ENCODE measurements at places on chromosomes 6 and 20. TPM values are rescaled to one million over a fixed set of nuclear protein-coding genes. Genes with fewer than 3 reads are reported as not detected.

- no peak overlapping the region for H3K27ac ChIP-seq
- no peak for DNase-seq
- no peaks in the 10 kb centered on the region for H3K36me3 ChIP-seq
- H3K4me1 ChIP-seq = no peaks in the 10 kb centered on the region
These were observed 14.6 kb downstream of the DEF6 start for GRCh38 chr6:35312076-35312800.

DNA sequence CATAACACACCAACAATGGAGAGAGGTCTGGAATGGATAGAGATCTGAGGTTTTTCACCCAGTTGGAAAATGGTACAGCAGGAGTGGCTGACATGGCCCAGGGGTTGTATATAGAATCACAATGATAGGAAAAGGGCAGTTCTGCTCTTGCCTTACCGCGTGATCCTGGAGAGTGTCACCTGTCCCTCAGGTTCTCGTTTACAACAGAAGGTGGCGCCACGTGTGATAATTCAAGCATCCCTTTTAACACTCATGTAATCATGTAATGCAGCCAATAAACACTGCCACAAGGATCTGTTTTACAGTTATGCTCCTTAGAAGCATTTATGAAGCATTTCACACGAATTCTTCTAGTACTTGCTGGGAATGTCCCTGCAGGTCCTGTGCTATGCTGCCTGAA, 12.9 kb upstream of the WFDC2 start:
- H3K27ac ChIP-seq = no peak overlapping the region
- DNase-seq = no peak
- H3K36me3 ChIP-seq = no peaks in the 10 kb centered on the region

DNA sequence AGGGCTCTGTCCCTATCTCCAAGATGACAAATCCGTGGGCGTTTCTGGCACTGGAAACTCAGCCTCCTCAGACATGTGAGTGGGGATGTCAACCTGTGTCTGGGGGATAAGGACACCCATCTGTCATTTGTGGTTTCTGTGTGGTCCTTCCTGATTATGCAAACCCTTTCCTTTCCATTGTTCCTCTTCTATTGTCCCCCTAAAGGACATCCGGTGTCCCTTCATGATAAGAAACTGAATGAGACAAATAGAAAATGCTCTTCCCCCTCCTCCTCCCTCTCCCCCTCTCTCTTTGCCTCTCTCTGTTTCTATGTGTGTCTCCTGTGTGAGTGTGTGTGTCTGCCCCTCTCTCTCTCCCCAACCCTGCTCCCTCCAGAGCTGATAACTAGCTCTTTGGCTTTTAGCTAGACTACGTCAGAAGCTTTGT, 11.5 kb upstream of the GLP1R start:
- DNase-seq = no peak
- no peak overlapping the region for H3K4me3 ChIP-seq
- no peak overlapping the region for H3K27ac ChIP-seq
- no peaks in the 10 kb centered on the region for H3K36me3 ChIP-seq
- no peaks in the 10 kb centered on the region for H3K4me1 ChIP-seq

DNA sequence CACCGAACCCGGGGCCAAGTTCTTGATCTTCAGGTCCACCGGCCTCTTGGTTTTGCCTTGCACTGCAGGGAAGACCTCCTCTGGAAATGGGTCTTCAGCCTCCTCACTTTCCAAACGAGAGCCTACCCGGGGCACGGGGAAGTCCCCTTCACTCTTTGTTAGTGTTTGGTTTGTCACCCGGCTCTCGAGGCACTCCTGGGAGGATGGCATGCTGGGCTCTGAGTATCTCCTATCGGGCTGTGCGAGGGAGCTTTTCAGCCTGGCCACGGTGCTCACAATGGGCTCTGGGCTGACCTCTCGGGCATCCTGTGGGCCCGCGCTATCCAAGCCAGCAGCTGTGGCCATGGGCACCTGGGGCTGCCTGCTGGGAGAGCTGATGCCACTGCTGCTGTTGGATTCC, 8.1 kb downstream of the TAGAP start:
- no peaks in the 10 kb centered on the region for H3K36me3 ChIP-seq
- no peak overlapping the region for H3K4me3 ChIP-seq
- DNase-seq = peak; percentile 82

GRCh38 chr6:121652223-121652622, 216.8 kb downstream of the GJA1 start:
- H3K36me3 ChIP-seq = no peaks in the 10 kb centered on the region
- H3K4me3 ChIP-seq = no peak overlapping the region
- no peak for DNase-seq
- no peak overlapping the region for H3K27ac ChIP-seq
- no peaks in the 10 kb centered on the region for H3K27me3 ChIP-seq

GRCh38 chr6:111683749-111684267, 78.1 kb upstream of the TRAF3IP2 start:
- no peaks in the 10 kb centered on the region for H3K27me3 ChIP-seq
- peak overlapping the region; percentile 77 for H3K27ac ChIP-seq
- H3K36me3 ChIP-seq = no peaks in the 10 kb centered on the region
- DNase-seq = peak; percentile 91

DNA sequence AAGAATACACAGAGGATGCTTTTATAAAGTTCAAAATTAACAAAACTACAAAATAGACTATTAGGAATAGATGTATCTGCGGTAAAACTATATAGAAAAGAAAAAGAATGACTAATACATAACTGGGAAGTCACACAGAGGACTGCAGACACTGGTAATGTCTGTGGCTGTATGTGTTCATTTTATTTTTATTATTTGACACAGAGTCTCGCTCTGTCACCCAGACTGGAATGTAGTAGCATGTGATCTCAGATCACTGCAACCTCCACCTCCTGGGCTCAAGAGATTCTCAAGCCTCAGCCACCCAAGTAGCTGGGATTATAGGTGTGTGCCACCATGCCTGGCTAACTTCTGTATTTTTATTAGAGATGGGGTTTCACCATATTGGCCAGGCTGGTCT, 38.9 kb downstream of the ESF1 start:
- no peak overlapping the region for H3K4me3 ChIP-seq
- H3K36me3 ChIP-seq = no peaks in the 10 kb centered on the region
- H3K27me3 ChIP-seq = no peaks in the 10 kb centered on the region
- no peak overlapping the region for H3K27ac ChIP-seq

DNA sequence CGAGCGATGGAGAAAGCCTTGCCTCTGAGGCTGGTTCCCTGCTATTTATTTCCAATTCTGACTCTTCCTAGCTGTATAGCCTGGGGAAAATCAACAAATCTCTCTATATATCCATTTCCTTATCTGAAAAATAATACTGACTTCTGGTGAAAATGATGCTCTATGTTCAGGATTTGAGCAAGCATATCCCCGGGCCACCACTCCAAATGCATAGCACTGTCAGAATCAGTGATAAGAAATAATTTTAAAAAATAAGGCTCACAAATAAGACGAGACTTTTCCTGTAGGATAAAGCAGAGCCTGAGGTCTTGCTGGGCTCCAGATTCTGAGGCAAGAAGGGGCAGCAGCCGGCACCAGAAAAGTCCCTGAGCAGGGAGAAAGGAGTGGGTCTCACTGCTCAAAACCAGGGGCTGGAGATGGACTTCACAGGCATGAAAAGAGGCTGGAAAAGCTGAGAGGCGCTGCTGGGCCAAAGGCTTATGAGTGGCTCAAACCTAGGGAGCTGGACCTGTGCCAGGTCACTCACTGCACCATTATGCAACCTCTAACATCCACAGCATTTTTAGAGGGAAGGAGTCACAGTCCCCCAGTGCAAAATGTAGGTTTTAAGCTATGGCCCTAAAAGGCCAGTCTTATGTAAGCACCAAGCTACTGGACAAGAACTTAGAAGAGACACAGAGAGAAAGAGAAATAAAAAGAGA, 48.1 kb upstream of the SLC17A4 start:
- no peak overlapping the region for H3K4me3 ChIP-seq
- no peaks in the 10 kb centered on the region for H3K4me1 ChIP-seq

GRCh38 chr6:11242711-11243110, 10.2 kb upstream of the NEDD9 start:
- no peaks in the 10 kb centered on the region for H3K36me3 ChIP-seq
- H3K4me3 ChIP-seq = no peak overlapping the region
- H3K27me3 ChIP-seq = no peaks in the 10 kb centered on the region
- DNase-seq = no peak
- H3K4me1 ChIP-seq = peaks cover 12% of the 10 kb centered on the region

DNA sequence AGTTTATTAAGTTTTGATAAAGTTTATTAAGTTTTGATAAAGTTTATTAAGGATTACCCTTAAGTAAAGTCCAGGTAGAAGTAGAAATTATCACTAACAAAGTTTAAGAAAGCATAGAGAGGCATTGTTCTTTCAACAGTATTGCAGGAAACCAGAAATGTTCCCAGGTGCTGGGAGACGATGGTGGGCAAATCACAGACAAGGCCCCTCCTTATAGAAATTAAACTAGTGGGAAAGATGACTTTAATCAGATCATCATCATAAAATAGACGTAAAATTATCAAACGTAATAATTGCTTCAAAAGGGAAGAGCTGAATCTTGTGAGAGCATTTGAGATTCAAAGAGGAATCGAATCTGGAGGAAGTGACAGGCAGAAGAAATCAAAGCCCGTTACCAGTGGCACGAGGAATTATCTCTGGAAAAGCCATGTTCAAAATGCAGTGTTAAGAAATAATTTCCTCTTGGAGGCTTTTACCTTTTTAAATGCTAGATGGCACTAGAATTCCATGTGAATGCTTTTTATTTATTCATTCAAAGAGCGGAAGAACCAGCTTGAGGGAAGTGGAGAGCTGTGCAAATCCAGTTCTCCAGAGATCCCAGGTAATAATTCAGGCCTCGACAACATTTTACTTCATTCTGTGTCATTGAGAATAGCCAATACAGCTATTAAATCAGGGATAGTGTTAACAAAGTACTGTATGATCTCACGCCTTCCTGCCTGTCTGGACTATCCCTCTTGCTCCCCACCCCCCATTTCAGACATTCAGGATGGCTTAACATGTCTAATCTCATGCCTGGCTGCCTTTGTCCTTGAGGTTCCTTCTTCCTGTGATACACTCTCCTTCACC, 1.0 kb upstream of the APMAP start:
- H3K4me3 ChIP-seq = peak overlapping the region; percentile 68
- H3K4me1 ChIP-seq = peaks cover 59% of the 10 kb centered on the region
- H3K27ac ChIP-seq = peak overlapping the region; percentile 88
- no peaks in the 10 kb centered on the region for H3K36me3 ChIP-seq

DNA sequence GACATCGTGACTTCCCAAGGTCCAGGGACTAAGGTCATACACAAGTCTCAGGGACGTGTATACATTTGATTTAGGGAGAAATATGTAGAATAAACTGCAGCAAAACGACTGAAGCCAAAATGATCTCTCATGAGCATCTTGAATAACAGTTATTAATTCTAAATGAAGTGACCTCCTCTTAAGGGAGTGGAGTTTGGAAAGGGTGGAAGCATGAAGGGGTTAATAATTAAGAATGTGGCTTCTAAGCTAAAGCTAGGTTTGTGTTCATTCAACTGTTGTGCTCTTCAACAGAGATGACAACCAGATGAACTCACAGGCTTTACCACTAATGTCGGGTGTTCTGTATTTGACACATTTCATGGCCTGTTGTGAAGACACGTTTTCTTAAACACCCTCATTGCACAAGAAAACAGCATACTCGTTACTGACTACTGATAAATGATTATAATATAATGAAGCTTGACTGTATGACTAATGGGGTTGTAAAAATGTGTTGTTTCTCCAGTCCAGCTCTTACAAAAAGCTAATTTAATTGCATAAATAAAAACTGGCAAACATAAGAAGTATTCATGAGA, 1.5 kb downstream of the PPP1R14C start:
- H3K27ac ChIP-seq = no peak overlapping the region
- peaks cover 82% of the 10 kb centered on the region for H3K27me3 ChIP-seq
- no peak for DNase-seq

DNA sequence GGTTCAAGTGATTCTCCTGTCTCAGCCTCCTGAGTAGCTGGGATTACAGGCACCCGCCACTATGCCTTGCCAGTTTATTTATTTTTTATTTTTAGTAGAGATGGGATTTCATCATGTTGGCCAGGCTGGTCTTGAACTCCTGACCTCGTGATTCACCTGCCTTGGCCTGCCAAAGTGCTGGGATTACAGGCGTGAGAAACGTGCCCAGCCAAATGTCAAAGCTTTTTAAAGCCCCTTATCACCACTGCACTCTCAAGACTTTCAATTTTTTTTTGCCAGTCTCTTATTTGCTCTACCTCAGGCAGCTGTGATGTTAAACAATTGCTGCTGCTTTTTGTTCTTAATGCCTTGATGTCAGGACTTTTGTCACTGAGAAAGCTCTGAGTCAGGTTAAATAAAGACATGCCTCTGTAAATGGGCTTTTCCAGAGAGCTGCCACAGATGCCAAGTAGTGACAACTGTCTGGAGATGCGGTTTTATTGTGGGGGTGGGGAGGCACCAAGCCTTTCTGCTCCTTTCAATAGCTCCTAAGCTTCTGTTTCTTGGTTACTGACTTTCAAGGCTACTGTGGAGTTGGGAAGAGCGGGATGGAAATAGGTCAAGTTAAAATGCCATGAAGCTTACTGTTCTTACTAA, 29.2 kb downstream of the RSPH3 start:
- no peak for DNase-seq
- peaks cover under 1% of the 10 kb centered on the region for H3K36me3 ChIP-seq
- peaks cover 6% of the 10 kb centered on the region for H3K4me1 ChIP-seq
- H3K27ac ChIP-seq = no peak overlapping the region

GRCh38 chr6:40906759-40907158, 132.3 kb downstream of the UNC5CL start:
- H3K36me3 ChIP-seq = no peaks in the 10 kb centered on the region
- H3K4me3 ChIP-seq = no peak overlapping the region
- DNase-seq = no peak
- H3K4me1 ChIP-seq = peaks cover 11% of the 10 kb centered on the region
- no peak overlapping the region for H3K27ac ChIP-seq
- H3K27me3 ChIP-seq = no peaks in the 10 kb centered on the region

- H3K4me3 ChIP-seq = peak overlapping the region; percentile 45
- peaks cover 12% of the 10 kb centered on the region for H3K4me1 ChIP-seq
- DNase-seq = no peak
- H3K27ac ChIP-seq = no peak overlapping the region
- H3K36me3 ChIP-seq = no peaks in the 10 kb centered on the region
These were observed 39.9 kb downstream of the SLC52A3 start for GRCh38 chr20:728256-728944.

DNA sequence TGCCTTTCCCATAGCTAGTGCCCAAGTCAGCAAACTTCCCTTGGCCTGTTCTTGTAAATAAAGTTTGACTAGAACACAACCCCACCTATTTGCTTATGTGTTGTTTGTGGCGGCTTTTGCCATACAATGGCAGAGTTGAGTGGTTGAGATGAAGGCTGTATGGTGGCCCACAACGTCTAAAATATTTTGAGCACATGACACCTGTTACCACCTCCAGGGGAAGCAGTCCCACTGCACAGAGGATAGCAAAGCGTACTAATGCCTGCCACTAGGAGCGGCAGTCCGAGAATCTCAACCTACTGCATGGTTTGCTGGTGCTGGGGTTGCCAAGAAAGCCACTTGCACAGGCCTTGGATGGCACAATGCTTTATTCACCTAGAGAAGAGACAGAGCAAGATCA, 58.6 kb downstream of the TGM2 start:
- peaks cover 36% of the 10 kb centered on the region for H3K4me1 ChIP-seq
- no peaks in the 10 kb centered on the region for H3K27me3 ChIP-seq
- H3K4me3 ChIP-seq = no peak overlapping the region
- peak; percentile 86 for DNase-seq
- H3K36me3 ChIP-seq = no peaks in the 10 kb centered on the region

GRCh38 chr6:41974281-41974825, 32.7 kb upstream of the CCND3 start:
- peaks cover 13% of the 10 kb centered on the region for H3K4me1 ChIP-seq
- H3K27me3 ChIP-seq = no peaks in the 10 kb centered on the region
- H3K4me3 ChIP-seq = no peak overlapping the region

Gene UBE2J1
- total RNA-seq = 35.6 TPM

Gene LPA
- not detected for total RNA-seq

Gene NKX2-4
- not detected for total RNA-seq

Gene SMIM28
- not detected for total RNA-seq

Gene ZDHHC14
- 10.5 TPM for total RNA-seq

Gene MYT1
- total RNA-seq = not detected
